ENCODE measurements at places on chromosomes 4 and X.

GRCh38 chr4:128227991-128228571, 59.5 kb downstream of the PGRMC2 start:
- DNase-seq = no peak

GRCh38 chrX:3244955-3245354, 101.5 kb downstream of the MXRA5 start:
- DNase-seq = no peak

GRCh38 chr4:2296631-2297601, 35.0 kb upstream of the MXD4 start:
- DNase-seq = no peak

GRCh38 chr4:47791965-47792364, 45.9 kb downstream of the CORIN start:
- DNase-seq = no peak

DNA sequence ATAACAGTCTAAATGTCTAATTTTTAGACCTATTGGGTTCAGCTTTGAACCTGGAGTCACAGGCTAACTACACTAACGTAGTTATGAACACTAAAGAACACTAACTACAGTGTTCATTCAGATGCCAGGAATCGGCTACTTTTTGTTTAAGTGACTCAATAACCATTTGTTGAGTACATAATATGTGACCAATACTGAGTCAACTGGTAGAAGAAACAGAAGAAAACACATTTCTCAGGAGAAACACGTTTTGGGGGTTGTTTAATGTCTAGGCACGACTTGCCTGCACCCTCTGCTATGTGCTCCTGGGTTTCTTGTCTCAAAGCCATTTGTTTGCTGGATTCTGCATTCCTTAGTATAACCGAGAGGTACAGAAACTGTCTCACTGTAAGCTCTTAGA, 18.6 kb upstream of the CLNK start:
- no peak for DNase-seq

- DNase-seq = peak; percentile 39
These were observed 944 bp downstream of the SNX25 start for GRCh38 chr4:185210102-185210981.

DNA sequence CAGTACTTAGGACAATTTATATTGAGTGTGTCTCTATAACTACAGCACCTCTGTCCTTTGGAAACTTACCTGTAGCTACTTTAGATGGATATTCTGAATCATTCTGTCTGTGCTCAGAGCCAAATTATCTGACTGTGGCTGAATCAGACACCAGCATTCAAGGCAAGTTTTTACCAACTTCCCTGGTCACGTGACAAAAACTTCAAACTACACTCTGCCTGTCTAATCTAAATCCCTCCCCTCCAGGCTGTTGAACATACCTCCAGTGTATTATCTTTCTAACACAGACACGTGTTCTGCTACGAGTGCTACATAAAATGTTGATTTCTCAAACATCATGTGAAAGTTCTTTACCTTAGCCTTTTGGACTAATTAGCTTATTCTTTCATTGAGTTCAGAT, 641.2 kb upstream of the CPEB2 start:
- no peak for DNase-seq

GRCh38 chr4:163384434-163384833, 40.7 kb downstream of the NPY5R start:
- DNase-seq = no peak

DNA sequence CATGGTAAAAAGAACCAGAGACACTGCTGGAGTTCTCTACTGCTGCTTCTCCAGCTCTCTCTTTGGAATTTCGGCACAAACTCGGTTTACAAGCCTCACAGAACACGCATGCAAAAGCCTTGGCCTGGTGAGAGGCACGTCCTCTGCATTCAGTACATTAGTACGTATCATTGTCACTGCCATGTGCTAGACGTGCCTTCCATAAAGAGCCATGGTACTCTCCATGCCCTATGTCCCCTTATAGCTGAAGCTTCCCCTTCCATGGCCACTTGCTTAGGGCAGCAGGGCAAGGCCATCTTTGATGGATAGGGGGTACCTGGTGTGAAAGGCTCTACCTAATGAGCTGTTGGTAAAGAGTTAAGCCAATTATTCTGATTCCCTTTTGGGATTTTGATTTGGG, 35.0 kb downstream of the DIPK2B start:
- DNase-seq = no peak

DNA sequence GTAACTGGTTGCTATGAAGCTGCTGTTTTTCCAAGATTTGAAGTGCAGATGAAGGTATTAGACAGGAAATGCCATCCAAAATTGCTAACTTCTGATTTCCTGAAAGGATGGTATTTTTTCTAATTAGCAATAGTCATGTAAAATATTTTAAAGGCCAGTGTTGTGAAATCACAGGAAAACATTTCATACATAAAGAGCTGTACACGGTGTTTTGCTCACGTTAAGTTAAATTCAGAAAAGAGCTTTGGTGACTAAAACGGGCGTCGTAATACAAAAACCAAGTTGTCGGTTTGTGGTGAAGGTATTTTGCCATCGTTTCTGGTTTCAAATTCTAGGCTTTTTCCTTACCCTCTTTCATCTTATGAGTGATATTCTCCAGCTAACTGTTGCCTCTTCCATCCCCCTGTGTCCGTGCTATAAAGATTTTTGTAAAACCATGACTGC, 39.8 kb downstream of the AFF1 start:
- DNase-seq = no peak

Measured in CD4-positive, alpha-beta T cell treated with Interleukin-1 beta for 1 hour (primary cell).